WERI-Rb-1 (cell line): ENCODE measurements at places on chromosomes 6 and 20.
A peak's percentile ranks its signal among the peaks of the same experiment; 100 is the strongest.

GRCh38 chr20:10217721-10218410, 764 bp upstream of the SNAP25 start:
- DNase-seq = peak; percentile 80

DNA sequence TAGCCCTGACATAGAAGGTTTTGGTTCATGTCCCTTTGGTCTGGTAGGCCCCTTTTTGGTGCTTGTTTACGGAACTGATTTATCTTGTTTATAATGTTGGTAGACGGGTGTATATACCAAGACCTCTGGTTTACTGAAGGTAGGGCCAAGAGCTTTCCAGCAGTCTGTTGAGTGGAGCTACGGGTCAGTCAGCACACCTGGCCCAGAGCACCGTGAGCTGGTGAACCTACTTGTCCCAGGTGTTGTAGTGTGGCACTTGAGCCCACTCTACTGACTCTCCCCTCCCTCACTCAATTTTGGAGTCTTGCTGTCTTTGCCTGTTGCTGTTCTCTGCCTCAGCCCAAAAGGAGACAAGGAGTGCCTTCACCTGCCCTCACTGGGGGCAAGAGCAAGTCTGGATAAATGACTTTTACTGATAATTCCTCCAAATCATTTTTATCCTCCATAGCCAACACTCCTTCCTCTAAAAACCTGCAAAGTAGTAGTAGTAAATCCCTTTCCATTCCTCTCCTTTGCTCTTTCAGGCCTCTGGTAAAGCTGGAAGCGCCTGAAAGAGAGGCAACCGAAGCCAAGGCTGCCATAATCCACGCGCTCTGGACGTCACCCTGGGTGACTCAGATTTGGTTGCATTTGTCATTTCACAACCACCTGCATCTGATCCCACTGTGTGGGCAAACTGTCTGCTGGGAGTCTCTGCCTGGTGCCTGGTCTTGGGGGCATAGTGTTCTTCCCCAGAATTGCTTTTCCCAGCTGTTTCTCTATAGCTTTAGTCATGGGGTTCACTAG, 22.2 kb downstream of the RREB1 start:
- peak; percentile 9 for DNase-seq

DNA sequence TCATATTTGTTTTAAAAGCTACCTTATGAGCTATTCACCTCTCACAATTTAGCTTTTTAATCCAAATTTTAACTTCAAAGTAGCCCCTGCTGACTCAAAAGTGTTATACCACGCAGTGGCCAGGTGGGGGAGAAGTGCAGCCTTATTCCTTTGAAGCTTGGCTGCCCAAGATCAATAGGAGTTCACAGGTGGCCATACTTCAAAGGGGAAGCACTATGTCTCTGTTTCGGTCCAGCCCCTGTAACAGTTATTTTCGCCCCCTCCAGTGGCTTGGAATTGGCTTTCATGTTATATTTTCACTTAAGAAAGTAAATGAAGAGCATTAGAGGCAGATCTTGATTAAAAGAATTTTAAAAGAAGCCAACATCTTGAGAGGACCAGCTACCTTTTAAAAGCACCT, 608.4 kb downstream of the EPHA7 start:
- DNase-seq = peak; percentile 56

GRCh38 chr6:96784650-96785049, 52.6 kb downstream of the GPR63 start:
- no peak for DNase-seq

DNA sequence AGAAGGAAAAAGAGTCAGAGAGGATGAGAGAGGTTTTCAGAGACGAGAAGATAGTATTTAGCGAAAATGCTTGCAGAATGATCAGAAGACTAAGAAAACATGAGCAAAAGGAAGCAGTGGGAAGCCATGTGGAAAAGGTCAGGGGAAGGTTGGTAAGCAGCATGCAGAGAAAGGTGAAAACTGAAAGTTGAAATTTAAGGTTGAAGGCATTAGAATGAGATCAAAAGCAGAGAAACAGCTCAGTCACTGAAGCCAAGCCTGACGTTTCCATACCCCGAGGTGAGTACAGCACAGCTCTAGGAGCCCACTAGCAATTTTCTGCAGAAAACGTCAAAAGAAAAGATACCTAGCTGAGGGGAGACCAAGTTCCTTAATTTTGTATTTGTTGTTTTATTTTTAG, 19.1 kb upstream of the TFB1M start:
- no peak for DNase-seq

DNA sequence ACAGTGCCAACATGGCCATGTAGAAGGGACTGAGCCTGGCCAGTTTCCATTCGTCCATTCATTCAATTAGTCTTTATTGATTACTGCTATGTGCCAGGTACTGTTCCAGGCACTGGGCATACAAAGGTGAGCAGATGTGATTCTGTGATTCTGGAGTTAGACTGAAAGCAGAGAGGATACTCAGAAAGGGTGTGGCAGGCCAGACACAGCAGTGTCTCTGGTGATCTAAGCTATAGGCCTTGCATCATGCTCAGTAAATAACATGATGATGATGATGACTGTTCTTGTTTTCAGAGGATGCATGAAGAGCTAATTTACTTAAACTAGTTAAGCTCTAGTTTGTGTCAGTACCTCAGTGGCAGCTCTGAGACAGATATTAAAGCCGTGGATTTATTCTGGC, 31.4 kb upstream of the FUCA2 start:
- DNase-seq = no peak

DNA sequence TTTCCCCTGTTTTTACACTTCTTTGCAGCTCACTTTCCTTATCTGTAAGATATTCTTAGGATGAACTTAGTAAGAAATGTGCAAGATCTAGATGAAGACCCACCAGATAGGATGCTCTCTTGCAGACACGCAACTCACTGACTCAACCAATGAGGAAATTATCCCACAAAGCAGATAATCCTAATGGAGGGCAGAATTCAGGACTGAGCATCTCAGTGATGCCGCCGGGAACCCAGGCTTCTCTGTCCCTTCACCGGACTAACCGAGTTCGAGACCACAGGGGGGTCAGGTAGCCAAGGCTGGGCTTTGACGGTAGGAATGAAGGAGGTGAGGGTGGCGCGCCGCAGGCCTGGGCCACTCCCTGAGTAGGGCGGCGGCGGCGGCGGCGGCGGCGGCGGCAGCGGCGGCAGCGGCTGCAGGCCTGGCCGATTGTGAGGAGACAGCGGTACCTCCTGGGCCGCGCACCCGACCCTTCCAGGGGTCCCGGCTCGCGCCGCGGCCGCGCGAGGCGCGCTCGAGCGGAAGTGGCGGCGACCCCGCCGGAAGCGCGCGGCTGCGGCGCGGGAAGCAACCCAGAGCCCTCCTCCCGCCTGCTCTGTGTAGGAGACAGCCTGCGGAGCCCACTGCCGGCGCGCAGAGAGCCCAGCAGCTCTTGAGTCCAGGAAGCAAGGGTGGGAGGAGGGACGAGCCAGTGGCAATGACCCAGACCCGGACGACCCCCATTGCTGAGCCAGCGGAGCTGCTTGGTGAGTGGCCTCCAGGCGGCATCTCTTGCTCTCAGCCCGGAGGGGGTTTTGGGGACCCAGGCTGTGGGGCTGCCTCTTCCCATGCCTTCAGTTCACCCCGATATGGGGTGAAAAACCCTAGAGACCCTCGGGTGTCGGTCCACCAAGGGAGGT, at the start of gene KHDC1:
TSS of gene KHDC1 (minus strand) at position 526 of the 899 bp plus-strand sequence. CDS start 20,679 bp downstream, outside the sequence.
- DNase-seq = peak; percentile 80

- DNase-seq = no peak
Measured at GRCh38 chr6:14880677-14881076, 365.2 kb upstream of the JARID2 start.

GRCh38 chr6:69894578-69895347, 28.4 kb downstream of the COL19A1 start:
- DNase-seq = no peak

DNA sequence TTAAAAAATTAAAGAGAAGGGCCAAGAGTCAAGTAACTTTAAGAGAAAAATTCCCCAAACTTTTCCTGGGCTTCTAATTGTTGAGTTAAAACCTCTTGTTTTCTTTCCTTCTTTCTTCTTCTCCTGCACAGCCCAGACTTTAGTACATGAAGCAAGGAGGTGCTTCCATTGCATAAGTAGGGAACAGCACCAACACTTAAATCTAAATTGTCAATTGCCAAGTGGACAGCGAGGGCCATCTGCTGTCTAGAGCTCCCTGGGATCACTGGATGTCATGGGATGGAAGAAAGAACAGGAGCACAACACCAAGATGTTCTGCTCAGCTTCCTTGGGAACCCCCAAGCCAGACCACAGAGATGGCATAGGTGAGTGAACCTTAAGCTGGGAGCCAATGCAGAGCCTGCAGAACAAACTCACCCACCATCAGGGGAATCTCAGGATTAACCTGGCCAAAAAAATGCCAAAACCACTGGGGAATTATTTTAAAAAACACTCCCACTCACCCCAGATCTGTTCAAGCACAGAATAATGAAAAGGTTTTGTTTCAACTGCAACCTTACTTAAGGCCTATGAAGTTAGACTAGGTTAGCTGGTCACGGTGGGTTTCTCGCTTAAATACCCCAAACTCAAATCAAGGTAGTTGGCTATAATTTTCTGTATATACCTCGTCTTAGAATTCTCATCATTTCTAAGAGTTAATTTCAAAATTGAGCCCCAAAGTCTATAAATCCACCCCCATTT, 67.8 kb downstream of the TNFRSF21 start:
- DNase-seq = peak; percentile 78

- DNase-seq = peak; percentile 77
Measured at GRCh38 chr6:26571592-26572296, 25.0 kb upstream of the ABT1 start.

DNA sequence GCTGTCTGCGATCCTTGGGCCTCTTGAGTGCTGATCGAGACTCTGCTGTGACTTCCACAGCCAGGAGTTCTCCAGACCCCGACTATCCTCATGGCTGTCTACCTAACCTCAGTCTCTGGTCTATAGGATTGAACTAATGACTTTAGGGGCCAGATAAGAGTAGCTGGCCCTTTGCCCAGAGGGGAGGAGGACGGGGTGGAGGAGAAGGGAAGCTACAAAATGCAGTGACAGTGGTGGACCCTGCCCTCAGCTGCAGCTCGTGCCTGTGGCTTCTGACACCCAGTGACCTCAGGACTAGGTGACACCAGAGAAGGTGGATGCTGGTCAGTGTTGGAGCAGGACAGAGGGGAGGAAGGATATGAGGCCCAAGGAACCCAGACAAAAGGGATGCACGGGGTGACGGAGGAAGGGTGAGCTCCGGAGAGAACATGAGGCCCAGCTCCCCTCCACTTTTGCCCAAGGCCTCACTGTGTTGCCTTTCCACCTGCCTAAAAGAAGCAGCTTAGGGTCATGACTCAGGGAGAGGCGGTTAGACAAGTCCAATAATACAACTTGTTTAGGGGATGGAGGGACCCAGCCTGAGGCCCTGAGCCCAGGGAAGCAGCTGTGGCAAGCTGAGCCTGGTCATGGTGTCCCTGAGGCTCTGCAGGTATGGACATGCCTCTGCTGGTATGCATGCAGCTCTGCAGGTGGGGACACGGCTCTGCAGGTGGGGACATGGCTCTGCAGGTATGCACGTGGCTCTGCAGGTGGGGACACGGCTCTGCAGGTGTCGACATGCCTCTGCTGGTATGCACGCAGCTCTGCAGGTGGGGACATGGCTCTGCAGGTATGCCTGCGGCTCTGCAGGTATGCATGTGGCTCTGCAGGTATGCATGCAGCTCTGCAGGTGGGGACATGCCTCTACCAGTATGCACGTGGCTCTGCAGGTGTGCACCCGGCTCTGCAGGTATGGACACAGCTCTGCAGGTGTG, 67.7 kb downstream of the SYNJ2 start:
- no peak for DNase-seq

DNA sequence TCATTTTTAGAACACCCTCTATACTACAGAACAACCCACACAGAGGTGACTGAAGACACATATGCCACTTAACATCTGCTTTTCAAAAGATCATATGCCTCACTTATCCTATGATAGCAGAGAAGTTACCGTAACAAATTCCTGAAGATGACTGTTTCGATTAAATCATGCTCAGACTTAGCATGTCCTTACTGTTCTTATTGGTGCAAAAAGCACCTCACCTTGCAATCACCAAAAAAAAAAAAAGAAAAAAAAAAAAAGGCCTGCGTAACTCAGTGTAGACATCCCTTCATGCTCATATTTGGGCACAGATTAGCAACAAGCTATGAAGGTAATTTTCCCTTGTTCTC, 17.7 kb upstream of the DST start:
- DNase-seq = no peak

- DNase-seq = no peak
Measured at GRCh38 chr6:167258646-167259045, 32.5 kb upstream of the UNC93A start.

DNA sequence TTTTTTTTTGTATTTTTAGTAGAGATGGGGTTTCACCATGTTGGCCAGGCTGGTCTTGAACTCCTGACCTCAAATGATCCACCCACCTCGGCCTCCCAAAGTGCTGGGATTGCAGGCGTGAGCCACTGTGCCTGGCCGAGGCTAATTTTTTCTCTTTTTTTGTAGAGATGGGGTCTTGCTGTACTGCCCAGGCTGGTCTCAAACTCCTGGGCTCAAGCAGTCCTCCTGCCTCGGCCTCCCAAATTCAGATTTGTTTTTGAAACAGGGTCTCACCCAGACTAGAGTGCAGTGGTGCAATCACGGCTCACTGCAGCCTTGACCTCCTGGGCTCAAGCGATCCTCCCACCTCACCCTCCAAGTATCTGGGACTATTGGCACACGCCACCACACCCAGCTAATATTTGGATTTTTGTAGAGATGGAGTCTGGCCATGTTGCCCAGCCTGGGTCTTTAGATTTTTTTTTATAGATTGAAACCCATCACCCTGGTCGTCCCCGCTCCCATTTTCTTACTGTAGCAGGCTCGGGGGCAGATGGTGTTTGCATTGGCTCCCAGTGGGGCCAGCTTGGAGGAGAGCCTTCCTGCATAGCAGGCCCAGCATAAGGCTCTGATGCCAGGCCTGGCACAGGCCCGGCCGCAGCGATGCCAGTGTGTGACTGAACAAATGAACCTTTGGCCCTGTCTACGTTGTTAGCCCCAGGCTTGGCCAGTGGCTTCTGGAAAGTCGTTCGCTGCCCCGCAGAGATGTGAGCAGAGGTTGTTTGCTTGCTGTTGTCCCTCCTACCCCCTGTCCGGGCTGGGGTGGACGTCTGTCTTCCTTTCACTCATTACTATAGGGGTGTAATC, 4.3 kb upstream of the MTG2 start:
- no peak for DNase-seq
